LNCaP clone FGC (cell line): ENCODE measurements at places on chromosomes 4 and X.

DNA sequence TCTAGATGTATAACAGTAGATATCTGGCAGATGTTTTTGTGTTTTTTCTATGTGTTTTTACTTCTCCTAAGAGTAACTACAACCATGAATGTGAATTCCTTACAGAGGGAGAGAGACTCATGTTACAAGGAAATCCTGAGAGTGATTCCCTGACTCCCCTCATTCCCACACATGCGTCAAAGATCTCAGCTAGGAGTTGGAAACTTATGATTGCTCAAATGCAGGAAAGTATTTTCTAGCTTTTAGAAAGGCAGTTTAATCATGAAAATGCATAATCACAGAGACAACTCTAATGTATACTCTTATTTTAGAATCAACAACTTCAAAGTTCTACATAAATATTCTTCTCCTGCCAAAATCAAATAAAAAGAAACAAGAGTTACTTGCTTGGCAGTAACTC lies 121.8 kb downstream of the PDE5A start:
- peak; percentile 19 for DNase-seq

DNA sequence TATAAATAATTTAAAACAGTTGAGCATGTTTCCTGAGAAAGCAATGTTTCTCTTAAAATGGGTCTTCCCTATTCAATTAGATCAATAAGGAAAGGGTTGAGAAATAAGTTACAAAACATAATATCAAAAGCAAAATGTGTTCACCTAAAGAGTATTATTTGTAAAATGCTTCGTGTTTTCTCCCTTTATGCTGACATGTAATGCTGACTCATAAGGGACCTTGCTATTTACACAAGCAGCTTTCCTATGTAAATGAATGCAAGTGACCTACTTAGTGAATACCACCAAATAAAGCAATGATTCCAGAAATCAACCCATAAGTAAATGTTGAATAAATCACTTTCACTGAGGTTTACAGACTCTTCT lies 91.5 kb downstream of the ELOVL6 start:
- DNase-seq: peak; percentile 35

GRCh38 chr4:27366104-27366823 lies 505.6 kb downstream of the STIM2 start:
- no peak for DNase-seq

DNA sequence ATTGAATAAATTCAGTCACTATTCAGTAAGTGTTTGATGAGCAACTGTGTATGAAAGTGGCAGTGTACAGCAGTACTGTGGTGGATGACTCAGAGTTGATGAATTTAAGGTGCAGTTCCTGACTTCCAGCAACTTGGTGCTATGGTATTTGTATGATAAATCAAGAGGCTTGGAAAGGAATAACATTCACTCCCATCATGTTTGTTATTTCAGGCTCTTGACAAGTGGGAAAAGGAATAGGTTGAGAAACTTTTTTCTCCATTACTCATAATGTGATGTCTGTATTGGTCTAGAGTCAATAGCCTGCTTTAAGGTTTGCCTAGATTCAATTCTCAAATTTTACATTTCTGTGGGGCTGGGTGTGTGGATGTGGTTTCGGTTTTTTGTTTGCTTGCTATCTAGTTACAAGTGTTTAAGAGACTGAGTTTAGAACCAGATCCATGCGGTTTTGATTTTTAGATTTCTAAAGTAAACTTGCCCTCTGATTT lies 35.1 kb upstream of the CYP2U1 start:
- DNase-seq: no peak

GRCh38 chr4:138263247-138263816 lies 21.2 kb upstream of the SLC7A11 start:
- DNase-seq: no peak

DNA sequence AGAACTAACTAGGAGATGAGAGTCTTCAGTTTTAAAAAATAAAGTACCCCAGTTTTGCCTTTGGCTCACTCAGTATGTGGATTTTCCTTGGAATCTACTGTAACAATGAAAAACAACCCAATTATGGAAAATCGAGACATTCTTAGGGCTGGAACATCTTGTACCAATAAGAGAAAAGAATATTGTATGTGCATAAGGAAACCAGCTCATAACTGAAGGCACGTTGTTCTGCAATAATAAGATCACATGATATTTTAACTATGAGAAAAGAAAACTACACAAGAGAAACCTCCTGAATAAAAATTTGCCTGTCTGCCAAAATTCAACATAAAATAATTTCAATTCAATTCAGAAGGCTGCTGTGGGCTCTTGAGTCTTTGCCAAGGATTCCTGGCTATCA lies 261.8 kb upstream of the EDNRA start:
- DNase-seq: no peak

DNA sequence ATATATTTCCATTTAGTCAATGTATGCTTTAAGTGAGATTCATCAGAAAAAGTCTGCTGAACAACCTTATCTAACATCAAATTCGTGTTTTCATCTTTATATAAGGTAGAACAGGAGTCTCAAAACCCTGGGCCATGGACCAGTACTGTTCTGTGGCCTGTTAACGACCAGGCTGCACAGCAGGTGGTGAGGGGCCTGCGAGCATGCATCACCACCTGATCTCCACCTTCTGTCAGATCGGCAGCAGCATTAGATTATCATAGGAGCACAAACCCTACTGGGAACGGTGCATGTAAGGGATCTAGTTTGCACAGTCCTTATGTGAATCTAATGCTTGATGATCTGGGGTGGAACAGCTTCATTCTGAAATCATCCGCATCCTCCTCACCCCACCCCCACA lies 3.2 kb downstream of the CTSO start:
- DNase-seq: no peak

DNA sequence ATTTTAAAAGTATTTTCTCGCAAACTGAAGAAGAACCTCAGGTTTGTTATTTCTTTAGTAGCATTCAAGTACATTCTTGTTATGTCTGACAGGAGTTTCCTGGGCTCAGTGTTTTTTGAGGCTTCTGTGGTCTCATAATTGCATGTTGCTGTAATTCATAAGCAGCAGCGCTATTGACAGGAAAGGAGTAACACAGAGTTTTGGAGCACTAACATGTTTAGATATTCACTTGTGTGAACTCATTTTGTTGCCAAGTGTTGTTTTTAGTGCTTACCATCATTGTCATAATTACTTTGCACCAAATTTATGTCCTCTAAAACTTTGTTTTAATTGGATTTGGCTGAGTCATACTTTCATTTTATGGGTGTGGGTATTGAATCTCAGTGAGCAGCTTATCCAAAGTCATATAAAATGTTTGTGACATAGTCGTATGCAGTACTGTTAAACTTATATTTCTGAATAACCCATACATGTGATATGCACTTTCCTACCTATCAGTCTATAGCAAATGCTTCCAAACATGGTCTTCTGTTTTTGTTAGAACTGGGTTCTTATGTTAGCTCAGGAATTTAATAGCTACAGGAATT lies 358.7 kb upstream of the CTSO start:
- DNase-seq: no peak

DNA sequence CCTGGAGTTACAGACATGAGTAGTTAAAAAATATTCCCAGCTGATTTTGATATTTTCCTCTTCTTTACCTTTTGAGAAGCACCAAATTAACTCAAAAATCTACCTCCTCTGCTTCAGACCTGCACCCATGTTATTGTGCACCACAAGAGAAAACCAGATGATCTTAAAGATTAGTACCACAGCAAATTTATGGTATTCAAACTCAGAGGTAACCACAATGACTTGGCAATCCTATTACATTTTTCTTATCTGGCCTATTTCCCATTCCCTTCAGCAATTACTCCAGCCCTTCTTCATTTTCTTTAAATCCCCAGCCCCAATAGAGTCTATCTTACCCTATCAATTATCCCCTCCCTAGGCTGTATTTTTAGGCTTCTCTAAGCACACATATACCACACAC lies 535.1 kb downstream of the FAT4 start:
- no peak for DNase-seq
